NCI-H82 (cell line): ENCODE measurements at places on chromosomes 7 and 10.

DNA sequence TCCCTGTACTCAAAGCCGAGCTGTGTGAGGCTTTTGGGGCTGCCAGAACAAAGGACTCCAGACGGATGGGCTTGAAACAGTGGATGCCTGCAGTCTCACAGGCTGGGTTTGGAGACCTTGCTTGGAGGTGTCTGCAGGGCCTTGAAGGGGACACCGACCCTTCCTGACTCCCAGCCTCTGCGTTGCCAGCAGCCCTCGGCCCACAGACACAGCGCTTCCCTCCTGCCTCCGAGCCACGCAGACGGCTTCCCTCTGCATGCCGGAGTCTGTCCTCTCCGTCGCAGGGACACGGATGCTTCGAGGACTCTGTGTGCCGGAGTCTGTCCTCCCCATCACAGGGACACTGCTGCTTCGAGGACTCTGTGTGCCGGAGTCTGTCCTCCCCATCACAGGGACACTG lies 524.7 kb downstream of the DNAJB6 start:
- DNase-seq = no peak

- peak; percentile 27 for DNase-seq
Observed at GRCh38 chr10:86393362-86393761, 26.8 kb upstream of the GRID1 start.

GRCh38 chr10:77857272-77857671 lies 69.3 kb downstream of the DLG5 start:
- no peak for DNase-seq

- DNase-seq = no peak
Observed at GRCh38 chr10:69503896-69504265, 52.6 kb downstream of the TSPAN15 start.

DNA sequence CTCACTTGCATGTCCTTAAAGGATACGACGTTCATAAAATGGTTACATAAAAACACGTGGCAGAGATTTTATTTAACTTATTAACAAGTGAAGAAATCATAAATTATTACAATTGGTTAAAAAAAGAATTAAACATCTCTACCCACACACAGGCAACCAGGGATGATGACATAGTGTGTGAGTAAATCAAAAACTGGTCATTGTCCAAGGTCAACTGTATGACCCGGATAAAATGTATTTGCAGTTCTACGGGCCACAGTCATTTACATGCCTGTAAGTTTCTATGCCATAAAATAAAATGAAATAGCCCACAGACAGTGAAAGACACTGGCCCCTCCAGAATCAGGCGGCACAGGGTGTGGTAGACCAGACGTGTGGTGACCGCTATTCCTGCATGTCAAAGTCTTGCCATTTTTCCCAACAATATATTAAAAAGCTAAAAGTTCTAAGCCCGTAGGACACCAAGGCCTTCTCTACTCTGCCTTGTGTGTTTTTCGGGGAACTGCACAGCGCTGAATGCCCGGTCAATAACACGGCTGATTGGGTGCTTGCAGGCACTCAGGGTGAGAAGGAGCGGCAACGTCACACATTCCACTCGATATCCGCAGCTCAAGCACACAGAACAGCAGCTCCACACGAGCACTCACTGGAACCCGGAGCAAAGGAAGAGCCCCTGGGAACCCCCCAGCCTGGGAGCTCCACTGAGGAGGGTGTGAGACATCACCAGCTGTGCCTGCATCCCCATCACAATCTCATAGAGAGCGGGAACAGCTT lies 143.3 kb upstream of the PPP2R2D start:
- DNase-seq = no peak

GRCh38 chr10:124300224-124300623 lies 118.5 kb downstream of the OAT start:
- no peak for DNase-seq

- DNase-seq = peak; percentile 81
Observed at GRCh38 chr7:74289018-74289658, at the start of gene CLIP2. TSS of gene CLIP2 (plus strand) at chr7:74289407. CDS start at chr7:74317547, 28,140 bp downstream.

DNA sequence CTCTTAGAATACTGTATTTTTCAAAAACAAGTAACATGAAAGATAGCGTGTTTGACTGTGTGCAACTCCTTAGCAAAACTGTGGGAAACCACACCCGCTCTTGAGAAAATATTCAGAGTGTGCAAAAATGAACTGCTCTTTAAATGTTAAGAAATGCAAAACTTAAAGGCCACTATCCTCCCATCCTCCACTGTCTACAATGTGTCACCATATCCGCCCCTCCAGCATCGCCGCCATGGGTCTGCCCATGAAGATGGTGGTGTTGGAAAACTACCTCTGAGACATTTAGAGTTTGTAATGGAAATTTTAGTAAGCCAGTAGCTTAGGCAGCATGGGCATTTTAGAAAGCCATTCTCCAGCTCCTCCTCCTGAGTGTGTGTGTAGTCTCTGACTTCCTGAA lies 20.1 kb upstream of the NMT2 start:
- DNase-seq = no peak

GRCh38 chr7:158097106-158097452 lies 490.5 kb downstream of the PTPRN2 start:
- DNase-seq = no peak

DNA sequence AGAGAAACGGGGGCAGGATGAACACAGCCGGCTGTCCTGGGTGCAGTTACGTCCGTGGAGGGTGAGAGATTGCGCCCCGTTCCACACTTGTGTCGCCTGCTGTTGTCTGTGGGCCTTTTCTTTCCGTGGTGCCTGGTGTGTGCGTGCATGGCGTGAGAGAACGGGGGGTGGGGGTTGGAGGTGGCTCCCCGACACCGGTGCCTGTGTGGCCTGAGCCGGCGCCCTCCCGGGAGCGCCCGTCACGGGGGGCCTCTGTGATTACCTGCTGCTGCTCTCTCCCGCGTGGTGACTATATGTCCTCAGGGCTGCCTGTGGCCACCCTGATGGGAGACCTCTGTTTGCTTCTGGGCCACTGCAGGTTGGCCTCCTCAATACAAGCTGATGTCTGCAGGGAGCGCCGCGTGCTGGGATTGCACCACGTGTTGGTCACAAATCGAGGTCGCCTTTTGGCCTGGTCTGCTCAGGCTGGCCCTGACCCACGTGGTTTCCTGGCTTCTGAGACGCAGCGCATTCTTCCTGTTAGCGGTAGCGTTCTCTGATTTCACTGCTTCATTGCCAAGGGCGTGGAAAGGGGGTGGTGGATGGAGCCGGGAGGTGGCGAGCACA lies 10.9 kb upstream of the AP5Z1 start:
- no peak for DNase-seq

DNA sequence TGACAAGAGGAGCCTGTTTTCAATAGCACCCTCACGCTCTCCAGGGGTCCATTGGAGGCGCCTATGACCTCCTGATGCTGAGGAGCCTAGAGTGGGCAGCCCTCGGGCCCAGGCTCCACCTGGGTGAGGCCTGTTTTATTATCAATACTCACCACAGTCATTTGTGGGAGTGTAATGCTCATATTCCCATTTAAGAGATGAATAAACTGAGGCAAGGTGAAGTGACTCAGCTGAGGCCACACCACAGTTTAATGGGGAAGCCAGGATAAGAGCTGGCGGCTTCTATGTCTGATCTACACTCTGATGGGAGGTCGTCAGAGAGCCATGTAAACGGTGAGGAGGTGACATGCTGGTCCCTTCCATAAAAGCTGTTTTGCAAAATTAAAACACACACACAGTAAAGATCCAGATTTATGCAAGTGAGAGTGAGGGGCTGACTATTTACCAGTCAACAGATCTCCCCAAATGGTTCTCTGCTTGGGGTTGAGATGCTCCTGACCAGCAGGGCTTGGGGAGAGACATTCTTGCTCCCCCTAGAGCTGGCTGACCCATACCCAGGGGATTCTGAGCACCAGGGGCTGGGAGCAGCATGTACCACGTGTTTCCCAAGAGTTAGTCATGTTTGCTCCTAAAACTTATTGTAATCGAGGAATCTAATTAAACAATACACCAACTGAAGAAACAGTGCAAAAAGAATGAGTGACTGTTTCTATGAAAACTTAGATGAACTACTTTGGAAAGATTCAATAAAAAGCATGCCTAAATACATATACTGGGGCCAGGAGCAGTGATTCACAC lies 81.0 kb upstream of the INSIG1 start:
- DNase-seq = no peak

- no peak for DNase-seq
Observed at GRCh38 chr7:31100445-31100844, 48.3 kb downstream of the ADCYAP1R1 start.

DNA sequence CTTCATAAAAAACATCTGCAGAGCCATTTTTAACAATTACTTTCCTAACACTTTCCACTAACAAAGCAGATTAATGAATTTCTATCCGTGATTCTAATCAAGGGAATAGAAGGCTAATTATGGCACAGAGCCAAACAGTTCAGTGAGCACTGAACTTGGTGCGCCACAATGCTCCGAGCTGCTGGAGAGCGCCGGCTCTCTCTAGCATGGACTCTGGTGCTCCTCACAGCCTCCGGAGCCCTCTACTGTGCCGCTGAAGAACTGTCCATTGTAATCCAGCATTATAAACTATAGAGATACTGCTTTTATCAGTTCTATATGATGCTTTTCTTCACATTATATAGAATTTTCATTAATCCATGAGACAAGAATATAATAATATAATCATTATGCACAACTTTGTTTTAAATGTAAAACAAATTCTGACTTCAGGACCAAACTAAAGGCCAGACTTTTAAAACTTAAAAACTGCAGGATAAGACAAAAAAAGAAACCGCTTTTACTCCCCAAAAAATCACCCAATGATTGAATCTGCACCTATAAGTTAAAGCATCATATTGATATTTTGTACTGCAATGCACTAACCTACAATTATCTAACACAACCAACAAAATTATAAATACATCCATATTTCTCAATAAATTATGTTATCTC lies 123.6 kb downstream of the RNF32 start:
- DNase-seq = peak; percentile 96

DNA sequence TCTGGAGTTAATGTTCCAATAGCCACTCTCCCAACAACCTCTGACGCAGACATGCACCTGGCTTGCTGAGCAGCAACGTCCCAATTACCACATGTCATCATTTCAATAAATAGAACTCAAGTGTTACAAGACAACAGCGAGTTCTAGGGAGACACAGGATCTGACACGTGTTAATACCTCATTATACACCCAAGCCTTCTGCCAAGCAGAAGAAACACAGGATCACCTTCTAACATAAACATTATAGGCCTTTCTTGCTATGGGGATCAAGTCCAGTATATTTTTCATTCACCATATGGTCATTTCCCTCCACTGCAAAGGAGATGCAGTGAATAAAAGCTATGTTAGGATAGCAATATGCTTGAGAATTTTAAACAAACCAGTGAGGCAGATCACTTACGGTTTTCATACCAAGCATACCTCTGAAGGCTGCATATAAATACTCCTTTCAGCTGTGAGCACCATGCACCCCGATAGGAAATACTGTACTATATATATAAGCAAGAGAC lies 74.2 kb downstream of the JAZF1 start:
- DNase-seq = no peak

GRCh38 chr10:129622736-129623135 lies 155.7 kb downstream of the MGMT start:
- no peak for DNase-seq

DNA sequence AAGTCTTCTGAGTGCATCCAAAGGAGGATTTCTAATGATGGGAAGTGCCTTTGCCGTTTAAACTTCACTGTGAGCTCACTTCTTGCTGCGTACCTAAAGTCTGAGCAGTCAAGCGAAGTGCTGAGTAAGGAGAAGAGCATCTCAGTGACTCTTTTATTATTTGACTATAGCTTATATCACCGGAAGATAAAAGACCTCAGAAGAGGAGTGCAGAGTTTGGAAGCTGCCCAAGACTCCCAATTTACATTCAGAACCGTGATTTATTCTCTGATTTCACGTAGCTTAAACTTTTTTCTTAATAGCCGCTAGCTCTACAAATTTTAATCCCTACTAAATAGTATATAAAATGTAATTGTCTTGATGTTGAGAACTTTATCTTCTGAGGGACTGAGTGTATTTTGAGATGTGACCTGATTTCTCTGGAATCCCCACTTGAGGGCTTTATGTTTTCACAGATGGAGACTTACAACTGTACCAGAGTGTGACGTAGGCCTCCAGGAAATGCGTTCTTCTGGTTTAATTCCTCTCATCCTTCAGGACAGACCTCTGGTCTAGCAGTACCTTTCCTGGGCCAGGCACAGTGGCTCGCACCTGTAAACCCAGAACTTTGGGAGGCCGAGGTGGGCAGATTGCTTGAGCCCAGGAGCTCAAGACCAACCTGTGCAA lies 51.1 kb downstream of the CAMK1D start:
- DNase-seq = no peak

DNA sequence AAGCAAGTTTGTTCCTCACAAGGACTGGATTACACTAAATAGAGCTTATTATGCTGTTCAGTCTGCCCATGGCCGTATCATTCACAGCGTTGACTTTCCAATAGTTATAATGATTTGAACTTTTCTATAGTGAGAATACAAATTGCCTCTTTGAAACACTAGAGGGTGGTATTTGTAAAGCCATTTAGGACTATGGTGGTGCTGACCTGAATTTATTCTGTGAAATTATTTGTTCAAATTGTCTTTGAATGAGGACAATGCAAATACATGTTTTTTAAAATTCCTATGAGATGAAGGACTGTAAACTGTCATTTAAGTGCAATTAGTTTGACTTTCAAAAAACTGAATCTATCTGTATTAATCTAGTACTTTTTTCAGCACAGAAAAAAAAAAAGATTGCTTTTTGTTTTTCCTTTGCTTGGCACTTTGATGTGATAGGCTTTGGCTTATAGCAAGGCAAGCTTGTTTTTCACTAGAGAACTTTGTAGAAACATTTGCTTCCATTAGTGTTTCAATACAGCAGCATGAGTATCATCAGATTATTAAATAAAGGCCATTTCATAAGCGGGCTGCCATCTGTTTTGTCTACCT lies 122.7 kb upstream of the TMEM229A start:
- peak; percentile 60 for DNase-seq

GRCh38 chr10:132449811-132450181 lies 52.8 kb downstream of the PWWP2B start:
- no peak for DNase-seq

GRCh38 chr10:3836222-3836820 lies 51.3 kb upstream of the KLF6 start:
- DNase-seq = no peak

- DNase-seq = no peak
Observed at GRCh38 chr10:85612378-85612775, 754.2 kb downstream of the GRID1 start.

DNA sequence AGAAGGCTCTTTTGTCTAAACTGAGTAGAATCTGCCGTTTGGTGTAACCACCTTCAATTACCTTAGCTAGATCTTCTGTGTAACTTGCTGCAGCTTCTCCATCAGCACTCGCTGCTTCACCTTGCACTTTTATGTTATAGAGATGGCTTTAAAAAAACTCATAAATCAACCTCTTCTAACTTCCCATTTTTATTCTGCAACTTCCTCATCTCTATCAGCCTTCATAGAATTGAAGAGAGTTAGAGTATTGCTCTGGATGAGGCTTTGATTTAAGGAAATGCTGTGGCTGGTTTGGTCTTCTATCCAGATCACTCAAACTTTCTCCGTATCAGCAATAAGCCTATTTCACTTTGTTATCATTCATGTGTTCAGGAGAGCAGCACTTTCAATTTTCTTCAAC lies 1131.9 kb upstream of the CELF2 start:
- no peak for DNase-seq

DNA sequence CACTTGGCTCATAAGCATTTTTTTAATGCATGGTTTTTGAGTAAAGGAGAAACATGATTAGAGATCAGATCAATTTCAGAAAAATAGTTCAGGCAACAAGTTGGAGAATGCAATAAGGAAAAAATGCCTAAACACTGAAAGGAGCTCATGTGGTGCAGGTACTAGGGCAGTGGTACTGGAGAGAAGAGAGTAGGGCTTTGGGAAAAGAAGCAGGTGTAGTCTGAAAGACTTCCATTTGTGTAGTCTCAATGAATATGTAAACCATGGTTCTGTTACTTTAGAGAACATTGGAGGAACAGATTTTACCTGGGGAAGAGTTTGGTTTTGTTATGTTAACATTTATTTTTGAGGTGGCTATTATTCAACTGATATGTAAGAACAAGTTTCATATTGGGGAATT lies 5.5 kb downstream of the GTPBP10 start:
- DNase-seq = no peak
